Tibial artery (tissue), 4 donors: ENCODE measurements at places on chromosomes 2 and 18.

GRCh38 chr2:10410001-10410822, 37.9 kb downstream of the ODC1 start:
- DNase-seq: no peak

DNA sequence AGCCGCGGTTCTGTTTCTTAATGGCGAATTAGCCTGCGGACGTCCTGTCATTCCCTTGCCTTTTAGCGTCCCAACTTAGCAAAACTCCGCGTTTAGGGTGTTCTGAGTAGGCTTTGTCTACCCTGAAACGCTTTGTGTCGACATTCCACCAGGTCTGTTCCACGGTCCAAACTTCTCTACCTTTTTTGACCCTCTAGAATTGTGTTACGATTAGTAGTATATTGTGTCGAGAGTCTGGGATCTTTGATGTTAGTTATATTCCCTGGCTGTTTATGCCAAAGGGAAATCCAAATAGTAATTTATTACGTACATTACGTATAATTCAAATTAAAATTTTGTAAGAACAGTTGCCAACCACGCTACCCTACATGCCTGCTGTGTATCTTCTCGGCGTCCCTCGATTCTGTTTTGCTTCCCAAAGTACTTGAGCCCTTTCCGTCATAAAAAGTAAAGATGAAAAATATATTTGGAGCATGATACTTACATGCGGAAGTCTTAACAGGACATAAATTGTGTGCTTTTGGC, 495 bp upstream of the TTC32 start:
- DNase-seq: no peak

DNA sequence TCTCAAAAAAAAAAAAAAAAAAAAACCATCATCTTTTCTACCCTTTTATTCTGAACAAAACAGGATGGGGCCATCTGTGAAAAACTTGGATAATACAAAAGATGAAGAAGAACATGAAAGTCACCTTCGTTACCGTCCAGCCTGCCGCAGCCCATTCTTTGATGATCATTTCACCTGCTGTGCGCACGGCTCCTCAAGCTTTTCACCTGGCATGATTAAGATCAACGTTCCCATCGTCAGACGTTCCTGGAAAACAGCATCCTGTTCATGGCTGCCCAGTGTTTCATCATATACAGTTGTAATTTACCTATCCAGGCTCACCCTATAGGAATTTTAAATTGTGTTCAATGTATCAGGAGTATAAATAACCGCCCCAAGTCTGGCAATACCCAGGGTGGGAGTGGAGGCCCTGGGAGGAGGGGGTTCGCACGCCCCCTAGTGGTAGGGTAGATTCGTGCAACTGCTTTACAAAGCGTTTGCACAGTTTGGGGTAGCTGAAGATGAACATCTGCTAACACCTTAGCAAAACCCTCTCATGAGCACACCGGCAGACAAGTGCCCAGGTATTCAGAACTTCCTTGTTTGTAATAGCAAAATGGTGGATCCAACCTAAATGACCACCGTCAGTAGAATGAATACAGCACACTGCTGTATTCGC, 49.0 kb upstream of the GLI2 start:
- no peak for DNase-seq

GRCh38 chr2:101123795-101124471, 27.2 kb downstream of the TBC1D8 start:
- no peak for DNase-seq

GRCh38 chr2:175036582-175037018, 31.4 kb upstream of the CHN1 start:
- no peak for DNase-seq

DNA sequence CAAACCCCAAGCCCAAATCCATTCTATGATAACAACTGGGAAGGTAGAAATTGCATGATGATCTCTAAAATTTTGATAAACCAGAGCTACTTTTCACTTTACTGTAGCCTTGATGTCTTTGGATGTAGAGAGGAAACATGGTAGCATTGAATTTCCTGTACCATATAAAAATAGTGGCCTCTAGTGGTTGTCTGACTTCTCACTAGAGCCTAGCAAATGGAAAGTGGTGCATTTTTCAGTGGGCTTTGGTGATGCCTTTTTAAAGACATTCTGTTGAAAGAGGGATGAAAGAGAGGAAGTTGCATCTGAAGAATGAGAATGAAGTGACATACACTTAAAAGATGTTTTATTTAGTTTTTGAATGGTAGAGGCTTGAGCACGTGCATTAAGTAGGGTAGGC, 662.2 kb downstream of the XIRP2 start:
- no peak for DNase-seq

- DNase-seq: no peak
Measured at GRCh38 chr2:26356111-26356510, 9.5 kb upstream of the ADGRF3 start.

GRCh38 chr2:211930331-211930730, 608.3 kb downstream of the ERBB4 start:
- no peak for DNase-seq

- no peak for DNase-seq
Measured at GRCh38 chr2:217834744-217835513, 167.9 kb downstream of the TNS1 start.

- DNase-seq: no peak
Measured at GRCh38 chr2:139924070-139924469, 1143.9 kb upstream of the NXPH2 start.

GRCh38 chr2:53786705-53787613, at the start of the genes ASB3 and ERLEC1:
Gene ASB3 (minus strand): TSS chr2:53786953. CDS start chr2:53765572, 21,381 bp downstream.
Gene ERLEC1 (plus strand): TSS chr2:53787044. CDS start chr2:53787211, 167 bp downstream.
- peak; percentile 85 for DNase-seq

GRCh38 chr18:29651122-29651680, 1391.3 kb downstream of the DSC3 start:
- DNase-seq: no peak

DNA sequence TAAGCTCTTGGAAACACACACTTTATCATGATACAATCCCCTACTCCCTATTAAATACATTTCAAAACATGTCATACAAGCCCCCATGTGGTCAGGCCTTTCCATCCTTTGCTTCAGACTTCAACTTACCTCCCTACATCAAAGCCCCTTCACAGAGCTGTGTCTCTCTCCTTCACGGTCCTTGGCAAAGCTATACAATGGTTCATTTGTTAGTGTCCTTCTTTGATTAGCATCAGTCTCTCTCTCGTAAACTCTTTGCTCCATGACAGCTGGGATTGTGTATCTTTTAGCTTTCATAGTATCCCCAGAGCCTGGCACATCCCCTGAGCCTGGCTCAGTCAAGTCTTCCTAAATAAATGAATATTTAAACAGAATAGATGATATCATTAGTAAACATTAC, 25.6 kb upstream of the INSIG2 start:
- DNase-seq: no peak

DNA sequence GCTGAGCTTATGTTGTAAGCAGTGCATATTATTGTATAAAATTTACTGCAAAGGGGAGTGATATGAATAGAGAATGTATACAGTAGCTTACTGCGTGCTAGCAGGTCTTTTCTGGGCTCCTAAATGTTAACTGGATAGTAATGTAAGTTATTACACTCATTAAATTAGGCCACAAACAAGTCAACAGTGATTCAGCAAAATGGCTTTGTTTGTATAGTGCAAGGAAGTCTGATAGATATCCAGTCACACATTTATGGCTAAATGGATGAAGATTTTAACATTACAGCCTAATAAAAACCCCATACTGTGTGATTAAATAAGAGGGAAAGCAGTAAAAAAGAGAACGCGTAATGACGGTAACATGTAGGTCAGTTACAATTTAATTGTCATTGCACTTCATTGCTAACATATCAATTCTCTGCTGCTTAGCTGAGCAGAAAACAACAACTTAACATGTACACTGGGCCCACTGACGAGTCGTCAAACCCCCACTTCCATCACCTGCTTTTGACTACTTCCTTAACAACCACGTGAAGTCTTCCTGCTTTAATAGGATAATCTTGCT, 665.0 kb upstream of the FANCL start:
- no peak for DNase-seq

GRCh38 chr2:46657042-46657504, 177.7 kb downstream of the TMEM247 start:
- peak; percentile 67 for DNase-seq

- DNase-seq: no peak
Measured at GRCh38 chr2:58109481-58109880, 62.9 kb downstream of the VRK2 start.

DNA sequence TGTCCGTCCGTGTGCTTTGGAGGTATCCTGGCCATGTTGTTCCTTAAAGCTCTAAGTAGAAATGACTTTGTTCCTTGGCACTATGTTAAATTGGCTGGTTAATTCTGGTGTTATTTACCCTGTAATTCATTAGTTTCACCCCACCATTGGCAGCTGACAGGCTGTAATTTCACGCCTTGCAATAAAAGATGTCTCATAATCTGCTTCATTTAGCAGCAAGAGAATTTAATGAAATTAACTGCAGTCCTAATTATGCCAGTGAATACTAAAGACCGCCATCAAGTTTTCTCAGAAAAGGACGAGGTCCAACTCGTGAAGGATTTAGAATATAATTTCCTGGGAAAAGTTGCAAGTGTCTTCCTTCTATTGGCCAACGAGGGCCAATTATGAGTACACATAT, 319.2 kb downstream of the GBX2 start:
- DNase-seq: no peak

GRCh38 chr2:43370146-43370545, 143.7 kb upstream of the ZFP36L2 start:
- no peak for DNase-seq

GRCh38 chr2:220434385-220434784, 807.0 kb downstream of the SLC4A3 start:
- DNase-seq: no peak

DNA sequence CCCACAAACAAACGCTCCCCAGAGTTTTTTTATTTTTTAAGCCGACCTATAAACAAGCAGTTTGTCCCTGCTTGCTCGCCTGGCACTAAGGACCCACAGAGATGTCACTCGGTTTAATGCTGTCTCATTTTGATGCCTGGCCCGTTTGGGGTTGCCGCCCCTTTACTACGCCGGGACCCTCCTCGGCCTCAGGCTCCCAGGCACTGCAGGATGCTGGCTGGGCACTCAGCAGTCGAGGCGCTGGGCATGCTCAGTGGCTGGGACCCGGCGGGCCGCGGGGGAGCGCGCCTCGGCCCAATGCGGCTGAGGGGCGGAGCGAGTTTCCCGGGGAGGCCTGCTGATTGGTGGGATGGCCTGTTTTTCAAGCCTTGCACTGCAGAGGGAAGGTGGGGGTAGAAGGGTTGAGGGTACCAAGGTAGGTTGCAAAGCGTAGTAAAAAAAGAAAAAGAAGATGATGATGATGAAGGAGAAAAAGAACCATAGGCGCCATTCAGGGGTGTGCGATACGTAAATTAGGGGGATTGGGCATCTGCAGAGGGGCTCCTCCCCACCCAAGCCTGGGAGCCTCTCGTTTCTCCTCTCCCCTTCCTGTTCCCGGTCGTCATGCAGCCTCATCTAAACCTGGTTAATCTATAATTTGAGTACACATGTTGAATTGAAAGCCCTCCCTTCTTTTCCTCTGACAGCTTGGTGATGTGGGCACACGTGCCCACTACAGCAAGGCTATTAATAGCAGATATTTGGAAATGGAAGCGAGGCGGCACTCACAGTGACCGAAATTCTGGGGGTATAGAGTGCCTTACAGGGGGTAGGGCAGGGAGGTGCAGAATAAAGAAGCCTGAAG, 1.5 kb upstream of the IRS1 start:
- DNase-seq: peak; percentile 92

DNA sequence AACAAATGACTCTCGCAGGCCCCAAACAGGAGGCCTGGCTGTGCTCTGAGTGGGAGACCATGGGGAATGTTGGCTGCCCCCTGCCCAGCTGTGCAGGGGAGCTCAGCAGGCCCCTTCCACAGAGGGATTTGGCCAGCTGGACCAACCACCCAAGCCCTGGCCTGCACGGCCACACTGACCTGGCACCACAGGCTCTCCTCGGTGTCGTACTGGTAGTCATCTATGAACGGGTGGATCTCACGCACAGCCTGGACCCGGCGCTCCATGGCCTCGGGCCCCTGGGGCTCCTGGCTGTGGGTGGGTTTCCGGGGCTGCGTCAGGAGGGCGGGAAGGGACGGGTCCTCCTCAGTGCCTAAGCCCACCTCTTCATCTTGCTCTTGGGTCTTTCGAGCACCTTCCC, 74.5 kb downstream of the POLR1A start:
- no peak for DNase-seq

DNA sequence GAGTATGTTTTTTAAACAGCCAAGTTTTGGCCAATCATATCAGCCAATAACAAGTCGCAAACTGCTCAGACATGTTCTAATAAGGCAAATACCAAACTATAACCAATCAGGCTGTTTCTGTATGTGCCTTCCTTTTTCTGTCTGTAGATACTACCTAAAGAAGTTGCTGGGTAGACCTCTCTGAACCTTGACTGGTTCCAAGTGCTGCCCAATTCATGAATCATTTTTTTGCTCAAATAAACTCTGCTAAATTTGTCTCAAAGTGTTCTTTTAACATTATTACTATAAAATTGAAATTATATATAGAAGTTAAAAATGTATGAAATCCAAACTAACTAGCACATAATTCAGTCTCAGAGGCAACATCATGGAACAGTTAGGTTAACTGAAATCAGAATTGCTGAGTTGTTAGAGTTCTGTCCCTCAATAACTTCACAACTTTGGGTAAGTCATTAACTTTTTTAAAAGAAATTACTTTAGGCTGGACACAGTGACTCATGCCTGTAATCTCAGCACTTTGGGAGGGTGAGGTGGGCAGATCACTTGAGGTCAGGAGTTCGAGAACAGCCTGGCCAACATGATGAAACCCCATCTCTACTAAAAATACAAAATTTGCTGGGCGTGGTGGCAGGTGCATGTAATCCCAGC, 4.9 kb upstream of the TTC21B start:
- no peak for DNase-seq

DNA sequence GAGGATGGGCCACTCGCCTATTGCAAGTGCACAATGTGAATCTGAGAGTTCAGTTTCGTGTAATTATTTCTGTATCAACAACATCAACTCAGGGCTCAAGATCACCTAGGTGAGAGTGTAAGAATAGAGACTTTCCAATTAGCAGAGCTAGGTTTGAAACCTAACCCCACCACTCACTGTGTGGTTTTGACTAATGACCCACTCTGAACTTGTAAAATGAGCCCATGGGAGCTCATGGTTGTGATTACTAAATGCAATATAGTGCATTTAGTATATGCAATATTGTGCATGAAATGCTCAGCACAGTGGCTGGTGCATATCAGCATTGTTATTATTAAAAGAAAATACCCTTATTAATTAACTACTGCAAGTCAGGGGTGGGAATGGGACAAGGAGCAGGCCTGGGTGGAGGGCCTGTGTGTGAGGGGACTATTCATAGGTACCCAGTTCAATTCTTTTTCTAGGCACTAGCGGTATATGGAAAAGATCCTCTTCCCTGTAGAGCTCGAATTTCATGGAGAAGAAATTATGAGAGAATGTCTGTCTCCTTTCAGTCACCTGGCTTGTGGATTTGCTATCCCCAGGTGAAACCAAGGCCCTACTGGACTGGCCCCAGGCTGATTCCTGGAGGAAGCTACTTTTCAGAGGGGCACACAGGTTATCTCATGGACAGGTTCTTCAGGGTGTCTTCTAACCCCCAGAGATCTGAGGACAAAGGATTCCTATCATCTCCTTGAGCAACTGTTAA, 169.5 kb downstream of the GFPT1 start:
- no peak for DNase-seq

- no peak for DNase-seq
Measured at GRCh38 chr2:196293751-196294515, 122.6 kb upstream of the STK17B start.
